Fibroblast of skin of right biceps (primary cell): ENCODE measurements at places on chromosomes 2 and 18.

DNA sequence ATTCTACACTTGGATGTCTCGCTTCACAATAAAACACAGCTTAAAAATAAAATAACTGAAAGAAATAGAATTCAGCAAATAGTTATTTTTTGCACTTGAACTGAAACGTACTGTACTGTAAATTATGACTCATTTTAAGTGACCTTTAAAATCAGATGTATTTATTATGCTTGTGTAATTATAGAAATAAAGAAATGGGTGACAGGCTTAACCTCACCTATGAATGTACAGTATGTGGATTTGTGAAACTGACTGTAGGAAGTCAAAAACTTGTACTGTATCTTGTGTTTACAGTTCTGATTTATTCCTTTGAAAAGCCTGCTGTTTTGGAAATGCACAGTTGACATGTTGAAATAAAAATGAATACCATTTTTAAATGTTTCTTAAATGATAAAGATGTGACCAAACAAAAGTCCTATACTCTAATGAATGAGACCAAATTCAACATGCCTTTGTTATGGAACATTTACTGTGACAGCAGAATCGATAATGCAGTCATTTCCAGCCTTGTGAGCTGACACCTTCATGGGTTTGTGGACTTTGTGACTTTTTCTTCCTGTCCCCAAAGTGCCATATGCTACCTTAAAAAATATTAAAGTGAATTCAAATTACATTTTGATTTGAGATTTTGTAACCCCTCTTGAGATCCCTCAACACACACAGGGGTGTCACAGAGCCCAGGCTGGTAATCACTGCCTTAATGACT lies 32.7 kb downstream of the NEMP2 start:
- no peak for DNase-seq

DNA sequence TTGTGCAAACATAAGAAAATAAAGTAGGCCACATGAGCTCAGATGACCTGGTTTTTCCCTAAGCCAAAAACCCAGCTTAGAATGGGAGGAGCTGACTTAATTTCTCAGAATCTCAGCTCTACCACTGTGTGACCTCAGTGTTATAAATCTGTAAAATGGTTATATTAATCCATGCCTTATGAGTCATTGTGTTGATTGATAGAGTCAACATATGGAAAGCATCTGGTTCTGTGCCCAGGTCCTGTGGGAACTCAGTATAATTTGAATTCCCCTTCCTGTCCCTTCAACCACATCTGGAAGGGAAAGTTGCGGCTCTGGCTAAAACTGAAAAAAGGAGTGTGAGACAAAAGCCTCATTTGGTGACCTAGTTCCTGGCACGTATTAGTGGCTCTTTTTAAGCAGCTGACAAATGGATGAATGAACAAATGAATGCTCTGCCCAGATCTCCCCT lies 25.7 kb downstream of the TMEM177 start:
- DNase-seq = peak; percentile 66

DNA sequence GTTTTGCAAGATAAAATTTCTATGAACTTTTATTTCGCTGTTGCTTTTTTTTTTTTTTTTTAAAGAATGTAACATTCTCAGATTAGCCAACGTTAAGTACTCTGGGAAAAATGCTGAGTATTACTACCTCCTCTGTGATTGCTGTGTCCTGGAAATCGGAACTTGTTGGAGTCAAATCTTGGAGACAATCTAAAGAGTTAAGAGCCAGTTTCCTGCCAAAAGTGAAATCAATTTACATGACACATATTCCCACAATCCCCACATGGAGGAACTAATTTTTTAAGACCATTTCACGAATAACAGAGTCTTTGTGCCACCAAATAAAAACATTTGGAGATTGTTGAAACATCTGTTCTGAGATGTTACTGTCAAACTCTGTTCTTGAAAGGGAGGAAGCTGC lies 127.8 kb downstream of the MEP1B start:
- DNase-seq = peak; percentile 79

DNA sequence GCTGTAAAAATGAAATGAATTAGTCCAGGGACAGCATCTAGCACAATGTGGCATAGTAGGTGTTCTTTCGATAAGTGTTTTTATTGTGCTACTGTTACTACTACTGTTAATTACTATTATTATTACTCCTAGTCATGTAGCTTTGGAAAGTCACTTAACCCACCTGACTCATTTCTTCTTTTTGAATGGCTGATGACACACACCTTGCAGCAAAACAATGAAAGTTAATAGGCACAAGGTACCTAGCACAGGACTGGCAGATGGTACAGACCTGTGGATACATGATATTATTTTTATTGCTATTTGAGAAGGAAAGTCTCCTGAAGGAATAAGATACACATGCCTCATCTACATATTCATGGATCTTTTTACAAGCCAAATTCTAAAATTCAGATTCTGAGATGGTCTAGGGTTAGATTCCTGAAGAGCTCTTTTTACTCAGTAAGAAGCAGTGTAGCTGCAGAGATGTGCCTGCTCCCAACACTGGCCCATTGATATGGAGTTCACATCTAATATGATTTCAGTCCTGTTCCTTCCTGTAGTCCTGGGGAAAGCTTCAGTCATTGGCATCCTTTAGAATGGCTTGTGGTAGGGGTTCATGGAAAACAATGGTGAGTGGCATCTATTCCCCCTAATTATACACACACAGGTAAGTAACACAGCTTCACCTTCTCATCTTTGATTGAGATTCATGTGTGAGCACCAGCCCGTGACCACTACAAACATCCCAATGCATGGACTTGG lies 7.9 kb upstream of the ERMN start:
- no peak for DNase-seq

- no peak for DNase-seq
Measured at GRCh38 chr2:212903413-212903812, 248.0 kb downstream of the IKZF2 start.

DNA sequence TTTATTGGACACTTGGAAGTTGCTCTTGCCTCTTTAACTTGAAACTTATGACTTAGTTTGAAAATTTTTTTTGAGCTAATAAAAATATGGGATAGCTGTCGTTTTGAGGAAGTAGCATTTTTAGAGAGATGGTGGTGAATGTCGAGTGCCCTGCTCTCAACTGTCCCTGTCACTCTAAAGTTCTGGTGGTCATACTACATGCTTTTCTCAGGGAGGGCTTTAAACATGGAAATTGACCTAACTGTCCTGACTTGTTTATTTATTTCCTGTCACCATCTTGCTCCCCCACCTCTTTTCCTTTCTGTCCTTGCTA lies 16.0 kb downstream of the CEP192 start:
- no peak for DNase-seq

DNA sequence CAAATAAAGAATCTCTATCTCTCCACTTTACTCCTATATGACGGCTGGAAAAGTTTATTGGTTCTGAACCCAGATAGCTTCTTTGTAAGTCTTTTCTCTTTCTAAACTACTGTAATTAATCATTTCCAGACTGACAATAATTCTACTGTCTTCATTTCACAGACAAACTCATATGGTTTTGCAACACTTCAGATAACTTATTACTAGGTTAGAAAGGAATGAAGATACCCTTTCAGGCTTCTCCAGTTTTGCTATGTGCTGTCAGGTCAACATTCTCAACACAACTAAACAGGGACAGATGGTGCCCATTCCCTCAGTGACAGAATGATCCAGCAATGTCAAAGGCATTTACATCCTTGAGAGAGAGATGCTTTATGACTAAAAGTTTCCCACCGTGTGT lies 198.5 kb upstream of the ITGA4 start:
- DNase-seq = peak; percentile 95

GRCh38 chr18:13566941-13567746 lies 159.2 kb downstream of the FAM210A start:
- DNase-seq = no peak

DNA sequence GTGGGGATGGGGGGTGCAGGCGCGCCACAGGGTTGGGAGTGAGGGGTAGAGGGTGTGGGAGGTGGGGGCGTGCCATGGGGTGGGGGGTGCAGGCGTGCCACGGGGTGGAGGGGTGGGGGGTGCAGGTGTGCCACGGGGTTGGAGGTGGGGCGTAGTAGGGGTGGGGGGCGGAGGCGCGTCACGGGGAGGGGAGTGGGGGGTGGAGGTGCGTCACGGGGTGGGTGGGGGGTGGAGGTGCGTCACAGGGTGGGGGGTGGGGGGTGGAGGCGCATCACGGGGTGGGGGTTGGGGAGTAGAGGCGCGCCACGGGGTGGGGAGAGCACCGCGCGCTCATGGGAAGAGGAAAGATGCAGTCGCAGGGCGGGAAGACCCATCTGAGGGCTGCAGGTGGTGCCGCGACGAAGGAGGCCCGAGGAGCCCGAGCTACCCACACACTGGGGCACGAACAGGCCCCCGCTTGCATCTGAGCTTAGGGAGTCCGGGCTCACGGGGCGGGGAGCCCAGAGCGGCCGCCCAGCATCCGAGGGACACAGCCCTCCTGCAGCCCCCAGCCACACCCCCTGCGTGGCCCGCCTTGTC lies 37.5 kb downstream of the SNED1 start:
- no peak for DNase-seq

- DNase-seq = peak; percentile 53
Measured at GRCh38 chr2:177906041-177906718, 166.4 kb downstream of the PDE11A start.

DNA sequence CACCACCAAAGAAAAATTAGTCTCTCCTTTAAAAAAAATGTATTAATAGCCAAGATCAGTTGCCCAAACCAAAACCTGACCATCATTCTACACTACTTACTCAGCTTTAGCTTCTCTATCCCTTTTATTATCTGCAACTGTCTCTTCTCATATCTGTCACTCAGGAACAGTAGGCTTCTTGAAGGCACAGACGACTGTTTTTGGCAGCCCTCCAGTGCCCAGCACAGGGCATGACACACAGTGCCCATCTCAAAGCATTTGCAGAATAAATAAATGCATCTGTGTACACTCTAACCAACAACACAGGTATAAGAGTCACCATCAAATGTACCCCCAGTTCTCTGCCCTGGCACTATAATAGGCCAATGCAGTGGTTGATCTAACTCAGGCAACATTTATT lies 117.2 kb downstream of the UXS1 start:
- DNase-seq = no peak

DNA sequence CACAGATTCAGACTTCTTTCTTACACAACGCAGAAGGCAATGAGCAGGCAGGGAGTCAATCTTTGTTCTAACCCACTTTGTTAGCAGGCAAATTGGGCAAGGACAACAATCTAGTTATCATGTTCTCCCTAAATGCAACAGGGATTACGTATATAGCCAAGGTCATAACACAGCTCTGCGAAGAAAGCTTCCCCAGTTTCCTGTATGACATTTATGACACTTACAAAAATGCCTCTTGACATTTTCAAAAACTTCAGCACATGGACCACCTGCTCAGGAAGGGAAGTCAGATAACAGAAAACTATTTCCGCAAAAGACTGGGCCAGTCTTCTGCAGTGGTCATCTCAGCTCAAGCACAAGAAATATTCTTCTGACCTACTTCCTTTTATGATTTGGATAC lies 106.1 kb downstream of the IRS1 start:
- no peak for DNase-seq

- no peak for DNase-seq
Measured at GRCh38 chr2:23505984-23506380, 121.0 kb downstream of the KLHL29 start.

GRCh38 chr2:240501531-240501991 lies 56.2 kb downstream of the ANKMY1 start:
- no peak for DNase-seq

GRCh38 chr2:172234716-172235691 lies 132.3 kb upstream of the DLX2 start:
- DNase-seq = no peak
